PC-9 (cell line): ENCODE measurements at places on chromosomes 1 and 21.

DNA sequence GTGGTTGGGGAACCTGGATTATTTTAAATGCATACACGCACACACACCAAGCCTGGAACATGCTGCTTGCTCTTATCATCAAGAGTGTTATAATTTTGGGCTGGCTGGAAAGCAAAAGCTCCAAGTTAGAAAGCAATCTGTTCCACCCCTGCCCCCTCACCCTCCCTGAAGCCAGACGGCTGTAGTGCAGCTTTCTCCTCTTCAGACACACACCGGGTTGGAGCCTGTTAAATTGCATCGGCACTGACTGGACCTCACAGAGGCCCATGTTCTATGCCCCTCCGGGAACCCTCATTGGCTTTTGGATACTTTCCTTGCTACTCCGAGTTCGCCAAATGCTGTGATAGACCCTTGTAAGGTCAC lies 90.6 kb upstream of the KCNJ15 start:
- DNase-seq = no peak

DNA sequence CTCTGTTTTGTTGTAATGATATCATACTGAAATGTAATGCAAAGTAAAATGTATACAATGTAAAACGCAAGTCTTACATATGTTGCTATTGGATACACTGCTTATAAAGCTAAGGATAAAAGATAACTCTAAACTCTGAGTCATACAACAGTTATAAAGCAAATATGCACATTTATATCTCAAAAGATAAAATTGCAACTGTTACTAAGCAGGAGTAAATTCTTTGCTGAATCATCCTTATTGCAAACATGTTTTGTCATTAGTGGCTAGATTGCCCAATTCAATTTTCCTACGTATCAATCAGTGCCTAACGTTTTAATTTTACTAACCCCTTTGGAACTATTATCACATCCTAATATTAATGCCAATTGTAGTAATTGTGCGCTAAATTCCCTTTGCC lies 762.9 kb downstream of the LTN1 start:
- DNase-seq = no peak

DNA sequence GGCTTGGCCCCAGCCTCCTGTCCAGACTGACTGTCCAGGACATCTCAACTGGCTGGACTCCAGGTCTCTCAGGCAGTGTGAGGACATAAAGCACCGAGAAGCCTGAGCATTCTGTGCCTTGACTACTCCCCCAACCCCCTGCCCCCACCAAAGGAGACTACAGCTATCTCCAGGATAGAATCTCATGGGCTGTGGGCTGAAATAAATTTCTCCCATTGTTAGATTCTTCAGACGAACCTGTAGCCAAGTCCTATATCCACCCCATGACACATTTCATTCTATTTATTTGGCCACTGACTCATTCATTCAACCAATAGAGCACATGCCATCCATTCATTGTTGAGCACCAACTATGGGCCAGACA lies 11.4 kb downstream of the VWA5B1 start:
- DNase-seq = peak; percentile 59

GRCh38 chr21:37270576-37271365 lies 3.6 kb upstream of the VPS26C start:
- peak; percentile 76 for DNase-seq

DNA sequence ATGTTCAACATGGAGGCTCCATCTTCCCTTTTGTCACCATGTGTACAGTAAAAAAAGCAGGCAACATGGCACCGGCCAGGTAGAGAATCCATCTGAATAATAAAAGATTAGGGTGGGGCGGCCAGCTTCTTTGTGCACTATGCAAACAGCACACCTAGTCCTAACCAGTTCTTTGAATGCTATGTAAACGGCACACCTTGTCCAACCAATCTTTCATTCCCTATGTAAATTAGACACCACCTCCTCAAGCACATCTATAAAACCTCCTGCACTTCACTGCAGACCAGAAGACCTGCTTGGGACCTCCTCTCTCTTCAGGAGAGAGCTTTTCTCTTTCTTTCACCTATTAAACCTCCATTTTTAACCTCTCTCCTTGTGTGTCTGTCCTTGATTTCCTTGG lies 28.2 kb downstream of the TFB2M start:
- DNase-seq = no peak

- no peak for DNase-seq
Observed at GRCh38 chr1:169193191-169193850, 86.8 kb downstream of the ATP1B1 start.

GRCh38 chr1:178945763-178946266 lies 74.9 kb upstream of the ANGPTL1 start:
- DNase-seq = no peak

- peak; percentile 54 for DNase-seq
Observed at GRCh38 chr1:209648931-209649776, 3.1 kb downstream of the LAMB3 start.

DNA sequence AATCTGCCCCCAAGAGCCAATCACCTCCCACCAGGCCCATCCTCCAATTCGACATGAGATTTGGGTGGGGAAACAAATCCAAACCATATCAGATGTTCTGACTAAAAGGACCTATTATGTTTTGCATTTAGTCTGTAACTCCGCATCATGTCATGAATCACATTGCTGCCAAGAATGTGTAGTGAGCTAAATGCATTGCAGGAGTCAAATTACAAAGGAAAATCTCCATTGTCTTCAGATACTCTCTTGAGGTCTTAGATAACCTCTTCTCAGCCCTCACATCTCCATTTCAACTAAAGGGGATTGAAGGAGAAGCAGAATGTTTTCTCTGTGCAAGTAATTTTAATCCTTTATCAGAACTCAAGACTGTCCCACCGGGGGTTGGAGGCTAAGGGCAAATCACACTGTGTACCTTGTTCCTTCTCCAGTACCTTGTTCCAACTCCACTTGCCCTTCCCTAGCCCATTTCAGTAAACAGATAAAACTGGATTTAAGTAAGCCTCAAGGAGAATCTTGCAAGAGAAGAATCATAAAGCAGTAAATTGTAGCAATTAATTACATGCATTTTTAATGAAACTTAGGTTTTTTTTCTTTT lies 34.1 kb downstream of the EXTL2 start:
- DNase-seq = peak; percentile 43

DNA sequence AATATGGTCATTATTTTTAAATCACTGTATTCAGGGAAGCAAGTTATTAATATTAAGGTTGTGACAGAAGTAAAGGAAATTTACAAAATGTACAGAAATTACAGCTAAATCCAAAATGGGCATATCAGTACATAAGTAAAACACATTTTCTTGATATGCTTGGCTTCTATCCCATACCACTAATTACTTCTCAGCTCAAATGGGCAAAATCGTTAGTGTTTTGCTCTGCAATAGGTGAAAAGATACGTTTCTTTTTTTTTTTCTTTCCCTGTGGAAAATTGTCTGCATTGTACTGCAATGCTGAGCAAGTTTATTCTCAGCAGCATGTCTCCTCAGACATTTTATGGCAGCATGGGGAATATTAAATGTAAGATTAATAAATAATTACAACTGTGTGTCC lies 77.1 kb upstream of the PRMT6 start:
- DNase-seq = no peak

DNA sequence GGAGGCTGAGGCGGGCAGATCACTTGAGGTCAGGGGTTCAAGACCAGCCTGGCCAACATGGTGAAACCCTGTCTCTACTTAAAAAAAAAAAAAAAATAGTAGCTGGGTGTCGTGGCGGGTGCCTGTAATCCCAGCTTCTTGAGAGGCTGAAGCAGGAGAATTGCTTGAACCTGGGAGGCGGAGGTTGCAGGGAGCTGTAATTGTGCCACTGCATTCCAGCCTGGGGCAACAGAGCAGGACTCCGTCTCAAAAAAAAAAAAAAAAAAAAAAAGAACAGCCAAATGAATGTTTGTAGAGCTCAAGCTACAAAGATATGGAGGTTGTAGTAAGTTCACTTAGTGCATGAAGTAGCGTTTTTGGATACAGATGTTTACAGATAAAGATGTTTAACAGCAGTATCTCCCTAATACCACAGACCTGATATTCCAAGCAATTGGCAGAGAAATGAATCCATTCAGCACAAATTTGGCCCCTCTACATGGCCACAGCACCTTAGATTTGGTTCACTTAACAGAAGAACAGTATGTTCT lies 49.5 kb upstream of the IPO9 start:
- no peak for DNase-seq

GRCh38 chr1:154923695-154924094 lies 12.8 kb downstream of the PMVK start:
- no peak for DNase-seq

DNA sequence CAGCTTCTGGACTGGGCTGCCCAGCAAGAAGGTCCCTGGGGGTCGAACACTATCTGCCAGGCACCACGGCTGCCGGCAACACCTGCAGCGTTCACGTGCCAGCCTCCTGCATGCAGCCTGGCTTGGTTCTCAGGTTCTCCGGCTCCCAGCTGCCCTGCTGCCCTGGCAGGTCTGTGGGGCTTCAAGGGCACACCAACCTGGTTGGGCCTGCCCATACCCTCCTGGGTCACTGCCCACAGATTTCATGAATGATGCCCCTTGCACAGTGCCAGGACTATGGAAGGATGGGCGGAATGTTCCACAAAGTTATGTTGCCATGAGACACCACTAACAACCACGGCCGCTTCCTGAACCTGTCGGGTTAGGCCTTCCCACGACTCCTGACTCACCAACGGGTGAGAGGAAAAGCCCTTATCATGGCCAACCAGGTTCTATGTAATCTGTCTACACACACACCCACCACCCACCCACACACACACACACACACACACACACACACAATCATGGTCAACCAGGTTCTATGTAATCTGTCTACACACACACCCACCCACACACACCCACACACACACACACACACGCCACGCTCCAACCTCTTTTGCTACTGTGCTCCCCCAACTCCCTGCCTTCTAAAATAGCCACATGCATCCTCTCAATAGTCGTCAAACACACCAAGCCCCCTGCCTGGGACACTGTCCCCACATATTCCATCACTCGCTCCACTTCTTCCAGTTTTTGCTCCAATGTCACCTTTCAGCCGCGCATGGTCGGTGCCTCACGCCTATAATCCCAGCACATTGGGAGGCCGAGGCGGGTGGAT lies 32.2 kb downstream of the HSPG2 start:
- peak; percentile 86 for DNase-seq

- DNase-seq = no peak
Observed at GRCh38 chr1:2157856-2158255, 36.7 kb downstream of the FAAP20 start.

- DNase-seq = no peak
Observed at GRCh38 chr1:223478606-223479005, 85.4 kb downstream of the CCDC185 start.

DNA sequence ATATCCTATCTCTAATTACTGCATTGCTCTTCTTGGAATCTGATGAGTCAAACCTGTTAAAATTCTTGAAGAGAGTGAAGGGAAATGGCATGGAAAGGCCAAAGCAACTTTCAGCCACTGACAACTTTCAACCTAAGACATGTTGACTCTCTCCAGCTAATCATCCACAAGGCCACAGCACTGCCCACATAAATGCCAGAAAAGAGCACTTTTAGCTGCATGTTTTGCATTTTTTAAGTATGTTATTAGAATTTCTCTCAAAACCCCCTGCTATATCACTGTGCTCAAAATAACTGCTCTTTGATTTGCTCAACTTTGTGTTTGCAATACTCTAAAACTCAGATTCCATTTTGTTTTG lies 352.5 kb downstream of the ADGRL2 start:
- DNase-seq = no peak

DNA sequence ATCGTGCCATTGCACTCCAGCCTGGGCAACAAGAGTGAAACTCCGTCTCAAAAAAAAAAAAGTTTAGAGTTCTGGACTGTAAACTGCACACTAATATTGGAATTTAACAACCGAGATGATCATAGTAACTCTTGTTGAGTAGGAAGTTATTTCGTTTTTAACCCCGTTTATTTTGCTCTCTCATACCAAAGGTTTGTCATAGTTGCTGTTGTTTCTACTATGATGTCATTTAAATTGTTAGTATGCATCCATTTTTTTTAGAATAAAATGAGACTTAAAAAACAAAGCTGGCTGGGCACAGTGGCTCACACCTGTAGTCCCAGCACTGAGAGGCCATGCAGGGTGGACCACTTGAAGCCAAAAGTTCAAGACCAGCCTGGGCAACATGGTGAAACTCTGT lies 49.3 kb downstream of the DOP1B start:
- DNase-seq = no peak

DNA sequence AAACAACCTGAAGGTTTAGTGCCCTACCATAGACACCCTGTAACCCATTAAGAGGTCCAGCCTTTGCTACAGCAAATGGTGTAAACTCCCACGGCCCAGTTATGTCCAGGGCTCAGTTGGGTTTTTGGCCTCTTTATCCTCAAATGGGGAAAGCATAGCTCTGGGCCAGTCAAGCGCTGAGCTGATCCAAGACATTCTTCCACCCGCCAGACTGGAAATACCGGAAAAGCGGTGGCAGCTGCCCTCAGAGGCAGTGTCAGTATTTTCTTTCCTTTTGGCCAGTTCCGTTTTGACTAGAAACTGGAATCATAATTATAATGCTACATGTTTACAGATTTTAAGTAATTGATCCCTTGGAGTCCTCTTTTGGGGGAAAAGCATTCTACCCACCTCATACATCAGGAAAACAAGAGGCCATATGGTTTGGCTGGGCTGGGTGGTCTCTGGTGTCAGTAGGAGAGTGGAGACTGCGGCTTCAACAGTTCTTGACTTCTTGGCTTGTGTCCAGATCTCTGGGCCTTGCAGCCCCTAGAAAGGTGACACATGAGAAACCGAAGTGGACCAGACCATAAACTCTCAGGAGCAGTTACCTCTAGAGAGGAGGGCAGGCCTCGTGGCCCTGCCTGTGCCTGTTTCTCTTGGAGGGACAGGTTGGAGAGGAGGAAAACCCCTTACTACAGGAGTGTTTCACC lies 30.2 kb upstream of the CLDN14 start:
- DNase-seq = peak; percentile 87

- no peak for DNase-seq
Observed at GRCh38 chr1:197902131-197902453, 338 bp upstream of the C1orf53 start.

DNA sequence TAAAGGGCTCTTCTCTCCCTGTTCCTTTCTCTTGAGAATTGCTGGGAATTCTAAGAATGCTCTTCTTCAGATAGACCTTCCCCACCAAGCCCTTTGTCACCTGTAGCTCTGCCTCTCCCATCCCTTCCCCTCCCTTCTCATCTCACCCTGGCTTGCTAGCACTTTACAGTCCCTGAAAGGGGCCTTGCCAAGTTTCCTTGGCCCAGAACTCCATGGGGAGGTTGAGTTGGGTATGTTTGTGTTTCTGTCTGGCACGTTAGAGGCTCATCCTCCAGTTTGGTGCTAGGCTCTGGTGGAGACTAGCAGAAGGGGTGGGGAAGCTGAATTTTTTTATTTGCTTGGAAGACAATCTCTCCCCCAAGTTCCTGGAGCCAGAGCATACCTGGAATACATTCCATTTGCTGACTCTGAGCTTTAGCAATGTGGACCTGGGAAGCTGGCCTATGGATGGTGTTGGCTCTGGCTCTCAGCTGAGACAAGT lies 4.9 kb downstream of the CGN start:
- peak; percentile 72 for DNase-seq

GRCh38 chr1:49527606-49528305 lies 496.0 kb downstream of the AGBL4 start:
- no peak for DNase-seq

DNA sequence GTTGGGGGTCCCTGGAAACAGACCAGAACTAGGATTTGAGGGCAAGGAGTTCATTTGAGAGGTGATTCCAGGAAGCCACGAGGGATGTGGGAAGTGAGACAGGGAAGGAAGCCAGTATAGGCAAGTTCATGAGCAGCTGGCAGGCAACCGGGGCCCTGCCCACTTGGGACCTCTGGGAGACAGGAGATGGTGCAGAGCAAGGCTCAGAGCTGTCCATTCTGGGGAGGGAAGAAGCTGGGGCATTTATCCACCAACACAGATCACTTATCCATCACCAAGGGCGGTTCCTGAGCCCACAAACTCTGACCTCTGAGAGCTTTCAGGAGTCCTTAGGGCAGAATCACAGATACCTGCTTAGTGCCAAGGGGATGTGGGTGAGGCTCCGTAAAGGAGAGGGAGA lies 16.8 kb downstream of the EDN2 start:
- DNase-seq = no peak
